ENCODE measurements at places on chromosomes 7 and 10. TPM values are rescaled to one million over a fixed set of nuclear protein-coding genes. Genes with fewer than 3 reads are reported as not detected.

The LEP gene
- total RNA-seq: not detected

The FRMD4A gene
- 0.88 TPM for total RNA-seq

The TMEM229A gene
- total RNA-seq: not detected

The TRIL gene
- not detected for total RNA-seq

The ESYT2 gene
- 93.9 TPM for total RNA-seq

The C10orf62 gene
- not detected for total RNA-seq

The GRB10 gene
- total RNA-seq: 1.4 TPM

The NAT16 gene
- total RNA-seq: not detected

The SPDYE8 gene
- total RNA-seq: not detected

The BAMBI gene
- total RNA-seq: 0.31 TPM

DNA sequence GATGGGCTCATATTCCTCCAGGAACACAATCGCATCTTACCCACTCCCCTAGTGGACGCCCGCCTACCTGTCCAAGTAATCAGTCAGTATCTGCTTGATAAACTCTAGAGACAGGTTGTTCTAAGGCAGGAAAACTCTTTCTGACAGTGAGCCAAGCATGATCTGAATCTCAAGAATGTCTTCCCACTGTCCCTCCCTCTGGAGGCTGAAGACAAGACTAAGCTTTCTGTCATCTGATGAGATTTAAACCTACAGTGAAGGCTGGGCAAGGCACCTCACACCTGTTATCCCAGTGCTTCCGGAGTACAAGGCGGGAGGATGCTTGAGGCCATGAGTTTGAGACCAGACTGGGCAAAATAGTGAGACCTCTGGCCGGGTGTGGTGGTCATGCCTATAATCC is 586.6 kb downstream of the GALNT17 start:
- no peak for DNase-seq
- H3K27me3 ChIP-seq: no peaks in the 10 kb centered on the region
- no peaks in the 10 kb centered on the region for H3K4me1 ChIP-seq
- H3K27ac ChIP-seq: no peak overlapping the region

- no peak for DNase-seq
- no peaks in the 10 kb centered on the region for H3K36me3 ChIP-seq
- no peak overlapping the region for H3K27ac ChIP-seq
- H3K27me3 ChIP-seq: no peaks in the 10 kb centered on the region
- H3K4me3 ChIP-seq: no peak overlapping the region
Measured at GRCh38 chr10:30842894-30843293, 188.8 kb downstream of the ZNF438 start.

DNA sequence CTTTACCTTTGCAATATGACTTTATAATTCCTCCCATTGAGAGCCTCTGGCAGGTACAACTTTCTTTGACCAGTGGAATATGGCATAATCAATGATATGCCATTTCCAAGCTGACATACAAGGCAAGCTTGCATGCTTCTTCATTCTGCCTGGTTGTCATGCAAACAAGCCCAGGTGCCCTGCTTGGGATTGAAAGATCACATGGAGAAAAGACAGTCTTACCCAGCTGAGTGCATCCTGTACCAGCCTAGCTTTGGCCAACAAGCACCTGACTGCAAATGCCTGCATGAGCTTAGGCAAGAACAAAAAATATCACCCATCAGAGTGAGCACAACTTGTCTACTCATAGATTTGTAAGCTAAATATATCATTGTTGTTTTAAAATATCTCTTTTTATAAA is 82.9 kb upstream of the KCND2 start:
- no peak overlapping the region for H3K27ac ChIP-seq
- H3K4me3 ChIP-seq: no peak overlapping the region
- no peaks in the 10 kb centered on the region for H3K4me1 ChIP-seq
- no peaks in the 10 kb centered on the region for H3K27me3 ChIP-seq
- no peak for DNase-seq

DNA sequence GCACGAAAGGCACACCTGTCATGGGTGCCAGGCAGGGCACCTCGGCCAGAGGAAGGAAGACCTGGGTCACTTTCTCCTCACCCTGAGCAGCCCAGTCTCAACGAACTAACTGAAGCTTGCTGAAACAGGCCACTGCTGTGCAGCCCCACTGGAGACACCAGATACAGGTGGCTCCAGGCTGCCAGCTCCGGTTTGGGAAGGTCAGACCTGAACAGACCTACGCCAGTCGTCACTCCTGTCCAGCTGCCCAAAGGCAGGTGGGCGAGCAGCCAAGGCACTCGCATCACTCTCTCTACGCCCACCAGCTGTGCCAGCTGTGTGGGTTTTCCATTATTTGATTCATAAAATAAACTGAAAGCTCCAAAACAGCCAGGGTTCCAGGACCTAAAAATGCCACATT is 256.1 kb downstream of the ZMYND11 start:
- H3K4me3 ChIP-seq: no peak overlapping the region
- DNase-seq: no peak
- no peaks in the 10 kb centered on the region for H3K27me3 ChIP-seq
- no peaks in the 10 kb centered on the region for H3K36me3 ChIP-seq
- no peak overlapping the region for H3K27ac ChIP-seq
- H3K4me1 ChIP-seq: peaks cover 8% of the 10 kb centered on the region

Data from activated naive CD8-positive, alpha-beta T cell treated with anti-CD3 and anti-CD28 coated beads, Interleukin-2, amount 10 ng/mL, durations not matched to agents 7 days and 5 days (primary cell).